Epithelial cell of proximal tubule (primary cell): ENCODE measurements at places on chromosomes 1 and 21.

DNA sequence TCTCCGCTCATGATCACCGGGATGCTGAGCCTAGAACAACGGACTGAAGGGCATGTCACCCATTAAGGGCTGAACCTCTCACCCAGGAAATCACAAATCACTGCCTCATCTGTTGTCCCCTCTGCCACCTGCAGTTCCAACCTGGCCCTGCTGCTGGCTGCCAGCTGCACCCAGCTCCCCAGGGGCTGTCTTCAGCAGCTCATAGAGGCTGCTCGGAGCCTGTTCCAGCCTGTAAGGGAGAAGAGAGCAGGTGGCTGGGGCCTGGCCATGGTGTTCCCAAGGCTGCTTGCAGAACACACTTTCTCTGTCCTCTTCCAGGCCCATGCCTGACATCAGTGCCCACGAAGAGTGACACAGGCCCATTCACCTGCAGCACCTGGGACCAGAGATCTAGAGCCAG, 44.5 kb upstream of the DISP3 start:
- no peak for DNase-seq

DNA sequence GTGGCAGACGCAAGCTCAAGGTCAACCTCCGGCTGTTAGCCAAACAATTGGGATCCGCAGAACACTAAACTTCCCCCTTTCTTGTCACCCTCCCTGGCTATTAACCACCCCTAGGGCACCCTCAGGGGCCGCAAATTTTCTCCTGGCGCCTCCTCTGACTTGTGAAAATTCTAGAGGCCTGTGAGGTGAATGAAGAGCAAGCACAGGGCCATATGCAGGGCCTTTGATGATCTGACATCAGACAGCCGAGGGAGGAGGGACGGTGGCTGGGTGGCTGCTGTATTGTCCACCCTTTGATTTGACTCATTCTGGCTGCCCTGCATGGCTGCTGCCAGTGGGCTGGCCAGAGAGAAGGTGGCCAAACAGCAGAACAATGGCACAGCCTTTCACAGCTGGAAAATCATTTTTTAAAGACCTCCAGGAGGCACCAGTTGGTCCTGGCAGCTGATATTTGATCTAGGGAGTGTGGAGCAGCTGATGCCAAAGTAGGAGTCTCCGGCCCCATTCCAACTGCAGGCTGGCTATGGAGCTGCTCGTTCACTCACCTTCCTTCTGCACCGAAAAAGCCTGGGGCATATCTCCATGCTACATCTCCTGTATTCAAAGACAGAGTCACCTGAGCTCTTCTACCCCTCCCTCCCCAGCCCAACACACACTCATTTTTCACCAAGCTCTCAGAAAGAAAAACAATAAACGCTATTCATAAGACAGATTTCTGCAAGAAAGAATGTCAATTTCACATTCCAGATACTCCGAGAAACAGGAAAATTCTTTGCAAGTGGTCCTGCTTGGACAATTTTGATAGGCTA, 44.9 kb upstream of the BARHL2 start:
- DNase-seq = no peak

DNA sequence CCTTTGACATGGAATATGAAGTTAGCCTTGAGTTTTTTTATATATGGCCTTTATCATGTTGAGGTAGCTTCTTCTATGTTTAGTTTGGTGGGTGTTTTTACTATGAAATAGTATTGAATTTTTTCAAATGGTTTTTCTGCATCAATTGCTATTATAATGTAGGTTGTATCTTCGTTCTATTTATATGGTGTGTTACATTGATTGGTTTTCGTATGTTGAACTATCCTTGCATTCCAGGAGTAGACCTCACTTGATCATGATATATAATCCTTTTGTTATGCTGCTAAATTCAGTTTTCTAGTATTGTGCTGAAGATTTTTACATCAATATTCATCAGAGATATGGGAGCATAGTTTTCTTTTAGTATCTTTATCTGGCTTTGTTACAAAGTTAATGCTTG, 55.8 kb downstream of the C1orf198 start:
- no peak for DNase-seq

GRCh38 chr1:213600879-213601278, 386.9 kb upstream of the PROX1 start:
- DNase-seq = no peak

DNA sequence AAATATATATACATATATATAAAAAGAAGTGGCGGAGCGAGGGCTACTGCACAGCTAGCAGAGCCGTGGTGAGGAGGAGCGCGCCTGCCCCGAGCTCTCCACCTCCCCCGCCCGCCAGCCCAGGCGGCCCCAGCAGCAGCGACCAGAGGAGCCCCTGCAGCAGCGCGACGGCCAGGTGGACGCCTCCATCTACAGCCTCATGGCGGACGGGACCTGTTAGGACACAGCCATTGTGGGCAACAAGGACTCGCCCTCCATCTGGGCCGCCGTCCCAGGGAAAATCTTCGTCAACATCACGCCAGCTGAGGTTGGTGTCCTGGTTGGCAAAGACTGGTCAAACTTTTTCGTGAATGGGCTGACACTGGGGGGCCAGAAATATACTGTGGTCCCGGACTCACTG, 41.9 kb upstream of the REG4 start:
- DNase-seq = no peak

DNA sequence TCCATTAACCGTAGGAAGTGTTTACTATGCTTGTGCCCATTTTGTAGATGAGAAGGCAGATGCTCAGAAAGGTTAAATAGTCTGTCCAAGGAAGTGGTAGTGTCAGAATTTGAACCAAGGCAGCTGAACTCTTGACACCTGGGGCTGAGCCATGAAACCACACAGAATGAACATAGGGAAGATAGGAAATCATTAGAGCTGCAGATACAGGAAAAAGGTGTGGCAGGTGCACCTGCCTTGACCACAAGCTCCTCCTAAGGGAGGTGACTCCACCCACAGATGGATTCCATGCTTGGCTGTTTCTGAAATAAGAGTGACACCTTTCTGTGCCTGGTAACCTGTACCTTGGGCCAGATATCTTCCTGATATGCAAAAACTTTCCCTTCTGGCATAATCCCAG, 69.9 kb upstream of the IGSF21 start:
- no peak for DNase-seq

DNA sequence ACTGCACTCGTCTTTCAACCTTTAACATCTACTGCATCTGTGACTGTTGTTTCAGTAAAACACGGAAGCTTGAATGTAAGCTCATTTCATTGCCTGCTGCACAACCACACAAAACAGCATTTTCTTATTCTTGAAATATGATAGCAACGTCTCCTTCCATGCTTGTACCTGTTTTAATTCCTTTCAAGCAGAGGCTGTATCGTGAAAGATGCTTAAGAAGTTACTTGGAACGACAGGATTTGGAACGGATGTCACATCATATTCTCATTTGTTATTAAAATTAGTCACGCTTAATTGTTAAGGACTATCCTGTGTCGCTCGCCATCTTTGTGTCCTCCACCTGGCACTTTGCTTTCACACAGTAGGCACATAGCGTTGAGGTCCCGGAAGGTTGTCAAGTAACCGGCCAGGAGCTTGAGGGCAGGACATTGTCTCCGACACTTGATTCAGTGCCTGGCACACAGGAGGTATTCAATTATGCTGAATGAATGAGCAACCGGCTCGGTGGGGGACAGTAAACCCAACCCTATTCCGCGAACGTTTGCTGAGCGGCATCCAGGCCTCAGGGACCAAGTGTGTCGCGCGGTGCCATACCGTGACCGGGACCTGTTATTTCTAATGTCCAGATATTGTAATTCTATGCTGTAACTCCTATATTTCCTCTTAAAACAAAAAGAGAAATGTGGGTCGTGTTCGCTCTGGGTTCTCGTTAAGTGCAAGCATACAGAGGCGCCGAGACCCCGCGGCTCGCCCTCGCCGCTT, 499 bp upstream of the SH3GLB1 start:
- DNase-seq = no peak

DNA sequence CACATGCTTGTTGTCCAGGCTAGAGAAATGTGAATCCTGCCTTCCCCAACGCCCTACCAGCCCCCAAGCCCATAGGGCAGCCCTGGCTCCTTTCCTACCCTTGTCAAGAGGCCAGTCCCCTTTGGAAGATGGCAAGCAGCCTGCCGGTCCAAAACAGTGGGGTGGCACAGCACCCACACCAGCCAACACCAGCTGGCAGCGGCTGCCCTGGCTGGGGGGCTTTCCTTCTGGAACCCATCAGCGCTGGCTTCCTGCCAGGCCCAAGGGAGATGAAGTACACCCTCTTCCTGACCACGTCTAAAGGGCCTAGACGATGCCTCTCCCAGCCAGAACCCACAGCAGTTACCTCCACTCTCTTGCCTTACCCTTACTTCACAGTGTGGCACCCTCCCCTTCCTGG, 24.2 kb downstream of the KCNN3 start:
- DNase-seq = no peak

- no peak for DNase-seq
Measured at GRCh38 chr1:203631946-203632345, 5.3 kb downstream of the ATP2B4 start.

DNA sequence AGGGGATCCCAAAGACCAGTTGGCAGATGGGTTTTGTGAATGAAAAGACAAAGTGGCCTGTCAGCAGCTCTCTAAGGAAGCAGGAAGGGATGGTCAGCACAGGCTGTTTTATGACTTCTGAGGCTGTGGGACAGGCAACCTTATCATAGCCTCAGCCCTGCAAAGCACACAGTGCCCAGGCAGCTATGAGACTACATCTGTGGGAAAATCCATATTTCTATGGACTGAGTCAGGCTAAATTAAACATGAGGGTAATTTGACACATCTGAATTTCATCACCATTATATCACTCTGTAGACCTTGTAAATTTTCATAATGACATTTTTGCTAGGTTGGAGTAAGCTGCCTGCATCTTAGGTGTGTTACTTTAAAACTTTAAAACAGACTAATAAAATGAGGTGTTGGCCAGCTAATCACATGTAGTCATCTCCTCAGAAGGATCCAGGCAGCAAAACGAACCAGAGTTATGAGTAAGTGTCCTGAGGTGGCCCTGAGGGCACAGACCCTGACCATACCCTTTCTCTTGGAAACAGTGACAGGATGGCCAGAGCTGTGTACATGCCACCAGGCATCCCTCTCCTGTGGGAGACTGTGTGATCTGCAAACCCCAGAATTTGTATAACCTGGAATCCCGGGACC, 14.6 kb downstream of the NGF start:
- DNase-seq = no peak

GRCh38 chr21:35164380-35164779, 115.3 kb upstream of the RUNX1 start:
- DNase-seq = no peak

DNA sequence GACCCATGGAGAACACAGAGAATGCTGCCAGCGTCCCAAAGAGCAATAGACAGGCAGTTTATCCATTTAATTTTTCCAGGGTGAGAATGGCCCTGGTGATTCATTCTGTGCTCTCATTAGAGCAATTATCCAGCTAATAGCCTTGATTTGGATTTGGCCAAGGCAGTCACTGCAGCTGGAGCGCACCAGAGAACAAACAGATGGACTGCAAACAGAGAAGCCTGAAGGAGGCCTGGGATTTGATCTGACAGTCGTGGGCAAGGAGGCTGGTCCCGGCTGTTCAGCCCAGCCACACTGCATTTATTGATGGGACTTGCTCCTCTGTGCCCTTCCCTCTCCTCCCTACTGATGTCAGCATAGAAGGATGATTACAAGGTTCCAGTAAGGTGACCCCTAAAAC, 353.9 kb upstream of the C1orf174 start:
- DNase-seq = no peak

DNA sequence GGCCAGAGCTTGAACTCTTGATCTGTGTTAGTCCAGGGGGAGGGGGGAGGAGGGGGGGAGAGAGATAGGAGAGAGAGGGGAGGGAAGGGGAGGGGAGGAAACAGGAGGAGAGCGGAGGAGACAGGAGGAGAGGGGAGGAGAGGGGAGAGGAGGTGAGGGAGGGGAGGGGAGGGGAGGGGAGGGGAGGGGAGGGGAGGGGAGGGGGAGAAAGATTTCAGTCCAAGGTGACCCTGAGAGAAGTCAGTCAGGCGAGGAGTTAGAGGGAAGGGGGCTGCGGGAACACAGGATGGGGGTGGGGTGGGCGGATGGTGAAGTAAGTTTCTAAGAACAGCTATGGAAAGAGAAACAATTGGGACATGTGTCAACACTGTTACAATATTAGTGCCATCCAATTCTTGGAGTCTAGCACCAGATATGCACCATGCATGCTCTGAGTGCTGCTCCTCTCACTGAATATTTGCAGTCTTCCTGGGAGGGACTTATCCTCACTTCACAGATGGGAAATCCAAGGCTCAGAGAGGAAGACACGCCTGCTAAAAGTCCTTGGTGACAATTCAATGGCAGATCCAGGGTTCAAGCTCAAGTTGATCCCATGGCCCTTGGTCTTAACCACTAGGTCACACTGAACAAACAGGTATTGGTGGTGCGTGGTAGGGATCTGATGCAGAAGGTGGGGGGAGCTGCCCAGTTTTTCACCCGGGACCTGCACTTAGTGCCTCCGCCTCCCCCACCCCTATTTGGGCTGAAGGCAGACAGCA, 42.5 kb upstream of the ECE1 start:
- DNase-seq = no peak

GRCh38 chr1:7583291-7584096, 187.6 kb upstream of the VAMP3 start:
- DNase-seq = no peak

DNA sequence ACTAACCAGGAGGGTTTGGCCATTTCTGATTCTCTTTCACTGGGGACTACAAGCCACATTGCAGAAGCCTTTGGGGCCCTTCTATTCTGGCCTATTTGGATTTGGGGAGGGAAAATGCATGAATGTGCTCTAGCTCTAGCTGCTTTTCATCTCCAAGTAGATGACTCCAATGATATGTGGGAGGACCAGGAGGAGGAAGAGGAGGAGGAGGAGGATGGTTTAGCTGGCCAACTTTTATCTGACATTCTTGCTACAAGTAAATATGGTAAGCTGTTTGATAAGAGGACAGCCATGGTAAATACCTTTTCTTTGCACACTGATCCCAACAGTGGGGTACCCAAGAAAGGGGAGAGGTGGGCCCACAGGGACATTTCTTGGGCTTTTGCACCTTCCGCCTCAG, 14.0 kb upstream of the SHISA4 start:
- no peak for DNase-seq

DNA sequence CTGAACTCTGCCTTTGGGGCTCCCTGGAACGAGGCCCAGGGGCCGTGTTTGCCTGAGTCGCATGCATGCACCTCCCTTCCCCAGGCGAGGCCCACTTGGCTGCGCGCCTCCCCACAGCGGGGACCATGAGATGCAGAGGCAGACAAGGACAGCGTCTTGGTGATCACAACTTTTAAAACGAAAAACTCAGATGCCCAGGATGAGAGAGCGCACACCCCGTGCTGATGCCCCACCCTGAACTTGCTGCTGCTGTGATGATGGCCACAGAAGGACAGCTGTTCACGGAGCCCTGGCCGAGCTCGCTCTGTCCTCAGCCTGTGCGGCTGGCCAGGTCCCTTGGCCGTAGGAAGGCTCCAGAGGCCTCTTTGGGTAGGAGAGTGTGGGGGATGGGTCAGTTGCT, 11.4 kb upstream of the PRMT2 start:
- DNase-seq = no peak
